Thoracic aorta endothelial cell (primary cell): ENCODE measurements at places on chromosomes 5 and 9. TPM values are rescaled to one million over a fixed set of nuclear protein-coding genes. Genes with fewer than 3 reads are reported as not detected.

Gene PPP2R2B
- total RNA-seq = not detected in 2 replicates

Gene IL5
- not detected in 2 replicates for total RNA-seq

Gene TEX53
- total RNA-seq = not detected in 2 replicates

Gene ENC1
- total RNA-seq = 64.3 and 128 TPM in 2 replicates

Gene SMIM3
- 1.0 and 1.7 TPM in 2 replicates for total RNA-seq

Gene PLAC8L1
- total RNA-seq = not detected in 2 replicates

Gene PNPLA7
- total RNA-seq = 0.22 and 0.66 TPM in 2 replicates
